Activated T-helper 17 cell treated with anti-CD3 and anti-CD28 coated beads, Interleukin-2, amount 50 U/mL, for 72 hours (primary cell): ENCODE measurements at places on chromosomes 1 and 21. TPM values are rescaled to one million over a fixed set of nuclear protein-coding genes. Genes with fewer than 3 reads are reported as not detected.

DNA sequence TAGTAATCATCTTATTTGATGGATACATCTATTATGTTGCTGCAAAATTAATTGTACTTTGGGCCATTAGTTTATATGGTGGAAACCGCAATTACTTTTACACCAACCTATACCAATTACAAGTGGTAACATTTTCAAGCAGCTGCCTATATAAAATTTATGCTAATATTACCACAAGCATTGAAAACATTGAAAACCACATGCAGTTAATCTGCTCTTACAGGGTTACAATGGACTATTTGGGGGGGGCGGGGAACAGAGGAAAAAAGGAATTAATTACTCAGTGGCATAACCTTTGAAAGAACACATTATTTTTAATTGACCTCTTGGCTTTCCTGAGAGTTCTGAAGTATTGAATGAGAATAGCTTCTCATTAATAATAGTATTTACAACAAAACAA is 1793.2 kb downstream of the NCAM2 start:
- no peak for ATAC-seq

- no peak for ATAC-seq
Measured at GRCh38 chr21:44617071-44617501, 5.2 kb downstream of the KRTAP10-8 start.

- no peak for ATAC-seq
Measured at GRCh38 chr1:197171531-197171930, 25.1 kb upstream of the ASPM start.

RGSL1 gene
- not detected for total RNA-seq

IFI44L gene
- total RNA-seq, result 4.1 TPM

DNA sequence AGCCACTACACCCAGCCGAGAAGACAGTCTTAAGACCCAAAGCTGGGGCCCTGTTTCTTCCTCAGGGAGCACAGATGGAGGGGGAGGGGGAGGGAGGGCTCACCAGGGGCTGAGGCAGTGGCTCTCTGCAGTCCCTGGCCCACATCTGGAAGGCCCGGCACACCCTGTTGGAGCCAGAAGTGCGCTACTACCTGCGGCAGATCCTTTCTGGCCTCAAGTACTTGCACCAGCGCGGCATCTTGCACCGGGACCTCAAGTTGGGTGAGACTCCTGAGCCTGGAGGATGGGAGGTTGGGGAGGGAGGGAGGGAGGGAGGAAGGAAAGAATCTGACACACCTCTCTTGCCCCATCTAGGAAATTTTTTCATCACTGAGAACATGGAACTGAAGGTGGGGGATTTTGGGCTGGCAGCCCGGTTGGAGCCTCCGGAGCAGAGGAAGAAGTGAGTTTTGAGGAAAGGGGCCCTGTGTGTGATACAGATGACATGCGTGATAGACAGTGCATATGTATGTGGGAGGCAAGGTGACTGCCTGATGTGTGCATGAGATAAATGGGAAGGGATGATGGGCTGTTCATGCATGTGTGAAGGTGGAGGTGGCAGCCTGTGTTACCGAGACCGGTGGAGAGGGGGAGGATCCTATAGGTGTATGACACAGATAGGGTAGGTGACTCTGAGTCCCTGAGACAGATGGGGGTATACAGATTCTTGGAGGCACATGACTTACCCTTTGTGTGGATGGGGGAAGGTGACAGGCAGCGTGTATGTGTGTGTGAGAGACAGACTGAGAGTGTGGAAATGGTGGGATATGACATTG is 1.5 kb downstream of the PLK3 start:
- ATAC-seq, result peak; percentile 30

PROK1 gene
- not detected for total RNA-seq

GRCh38 chr1:157411769-157412168 is 140.5 kb downstream of the FCRL5 start:
- no peak for ATAC-seq

GRCh38 chr1:169788402-169788801 is 6.3 kb downstream of the METTL18 start:
- ATAC-seq, result no peak

WNT2B gene
- total RNA-seq, result 0.32 TPM

CFHR1 gene
- total RNA-seq, result 0.24 TPM

GRCh38 chr21:36097427-36098181 is 27.8 kb downstream of the CBR1 start:
- ATAC-seq, result no peak

LCE3D gene
- total RNA-seq, result not detected

ST6GALNAC5 gene
- total RNA-seq, result not detected

SH2D2A gene
- 173 TPM for total RNA-seq

- ATAC-seq, result no peak
Measured at GRCh38 chr1:160489513-160490261, 33.4 kb downstream of the SLAMF6 start.

SLC25A24 gene
- total RNA-seq, result 27.3 TPM

S100A12 gene
- total RNA-seq, result not detected

AMY2A gene
- total RNA-seq, result not detected

VSIG8 gene
- total RNA-seq, result 0.26 TPM

- ATAC-seq, result peak; percentile 100
Measured at GRCh38 chr21:45607021-45607908, 36.3 kb upstream of the PCBP3 start.

CIART gene
- 12.4 TPM for total RNA-seq
